ENCODE measurements at places on chromosomes 3 and 15. TPM values are rescaled to one million over a fixed set of nuclear protein-coding genes. Genes with fewer than 3 reads are reported as not detected.

- no peak for DNase-seq
- H3K36me3 ChIP-seq, result peaks cover 20% of the 10 kb centered on the region
- H3K4me3 ChIP-seq, result no peak overlapping the region
- no peaks in the 10 kb centered on the region for H3K27me3 ChIP-seq
- H3K27ac ChIP-seq, result no peak overlapping the region
Observed at GRCh38 chr3:142174559-142174958, 25.2 kb upstream of the TFDP2 start.

DNA sequence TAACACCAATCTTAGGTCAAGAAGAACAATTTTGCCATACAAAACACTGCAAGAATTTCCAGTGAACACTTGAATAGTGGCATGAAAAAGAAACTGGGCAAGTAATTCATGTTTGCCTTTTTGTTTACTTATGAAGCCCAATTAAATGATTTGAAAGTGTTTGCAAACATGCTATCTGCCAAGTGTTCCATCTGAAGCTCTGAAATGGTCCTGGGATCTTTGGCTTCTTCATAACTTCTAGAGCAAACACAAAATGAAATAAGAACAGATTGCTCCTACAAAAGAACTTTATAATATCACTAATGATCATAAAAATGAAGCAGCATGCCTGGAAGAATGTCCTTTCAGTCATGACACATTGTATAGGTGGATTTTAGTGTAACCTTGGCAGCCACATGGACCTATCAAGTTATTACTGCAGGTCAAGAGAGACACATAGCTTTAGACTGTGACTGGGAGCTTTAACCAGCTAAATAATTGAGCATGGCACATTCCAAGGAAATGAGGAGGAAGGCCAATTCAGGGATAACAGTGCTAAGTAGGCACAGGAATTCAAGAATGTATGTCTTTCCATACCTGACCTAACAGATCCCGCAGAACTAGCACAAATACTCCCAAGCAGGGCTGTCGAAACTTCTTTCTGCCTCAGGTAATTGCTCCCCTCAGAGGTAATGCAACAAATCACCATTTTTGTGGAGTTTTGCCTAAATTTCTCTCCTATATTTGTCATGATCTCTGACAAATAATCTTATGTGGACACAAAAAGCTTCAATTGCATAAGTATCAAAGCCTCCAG lies 144.6 kb downstream of the DUT start:
- no peaks in the 10 kb centered on the region for H3K27me3 ChIP-seq
- H3K27ac ChIP-seq, result no peak overlapping the region
- H3K36me3 ChIP-seq, result no peaks in the 10 kb centered on the region

DNA sequence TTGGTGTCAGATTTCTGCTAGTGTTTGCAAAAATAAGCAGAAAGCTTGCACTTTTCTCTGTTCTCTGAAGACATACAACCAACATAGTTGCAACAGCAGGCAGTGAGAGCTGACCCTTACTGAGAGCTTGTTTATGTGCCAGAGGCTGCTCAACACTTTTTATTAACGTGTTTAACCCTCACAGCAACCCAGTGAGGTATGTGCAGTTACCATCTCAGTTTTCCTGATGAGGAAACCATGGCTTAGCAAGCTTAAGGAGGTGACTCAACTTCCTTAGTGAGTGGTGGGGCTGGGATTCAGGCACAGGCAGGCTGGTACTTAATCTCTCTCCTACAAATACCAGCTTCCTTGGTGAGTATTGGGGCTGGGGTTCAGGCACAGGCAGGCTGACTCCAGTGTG lies 158.1 kb upstream of the CTDSPL start:
- peaks cover 12% of the 10 kb centered on the region for H3K27me3 ChIP-seq
- no peak overlapping the region for H3K27ac ChIP-seq
- no peaks in the 10 kb centered on the region for H3K36me3 ChIP-seq
- H3K4me1 ChIP-seq, result peaks cover 2% of the 10 kb centered on the region

- H3K36me3 ChIP-seq, result peaks cover 2% of the 10 kb centered on the region
- H3K4me3 ChIP-seq, result peak overlapping the region; percentile 27
- H3K27me3 ChIP-seq, result no peaks in the 10 kb centered on the region
- H3K27ac ChIP-seq, result peak overlapping the region; percentile 93
- no peak for DNase-seq
- H3K4me1 ChIP-seq, result peaks cover 27% of the 10 kb centered on the region
Observed at GRCh38 chr15:95075792-95076677, 844.7 kb downstream of the MCTP2 start.

DNA sequence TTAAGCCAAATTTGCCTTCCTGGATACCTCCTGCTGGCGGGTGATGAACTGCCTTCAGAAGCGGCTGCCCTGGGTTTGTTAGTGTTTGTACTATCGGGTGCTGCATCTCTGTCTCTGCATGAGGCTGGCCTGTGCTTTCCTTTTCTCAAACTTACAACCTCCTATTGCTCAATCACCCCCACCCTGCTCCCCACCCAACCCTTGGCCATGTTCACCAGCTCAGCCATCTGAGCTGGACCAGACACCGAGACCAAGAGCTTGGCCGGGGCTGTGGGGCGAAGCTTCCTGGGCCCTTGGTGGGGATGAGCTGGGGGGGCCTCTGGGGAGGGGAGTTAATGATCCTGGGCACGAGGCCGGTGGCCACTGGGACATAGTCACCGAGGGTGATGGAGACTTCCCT lies 16.8 kb upstream of the FBLN2 start:
- H3K27ac ChIP-seq, result no peak overlapping the region
- H3K36me3 ChIP-seq, result no peaks in the 10 kb centered on the region
- H3K4me3 ChIP-seq, result no peak overlapping the region
- no peak for DNase-seq

DNA sequence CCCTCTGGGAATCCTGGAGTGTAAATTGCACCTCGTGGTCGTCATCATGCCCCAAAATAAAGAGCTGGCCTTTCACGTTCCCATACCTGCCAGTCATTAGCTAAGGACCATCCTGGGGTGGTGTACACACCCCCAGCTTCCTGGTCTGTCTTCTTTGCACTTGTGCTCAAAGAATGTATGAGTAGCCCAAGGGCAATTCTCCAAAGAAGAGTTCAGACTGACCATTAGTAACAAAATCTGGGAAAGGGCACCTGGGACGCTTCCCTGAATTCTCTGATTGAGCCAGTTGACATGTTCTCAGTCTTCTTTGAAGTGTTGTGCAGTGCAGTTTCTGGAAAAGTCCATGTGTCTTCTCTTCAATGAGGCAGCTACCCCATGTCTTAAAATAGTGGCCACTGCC lies 34.8 kb downstream of the FAM3D start:
- H3K36me3 ChIP-seq, result no peaks in the 10 kb centered on the region
- no peak for DNase-seq
- H3K27me3 ChIP-seq, result peaks cover 20% of the 10 kb centered on the region
- H3K4me1 ChIP-seq, result no peaks in the 10 kb centered on the region
- no peak overlapping the region for H3K27ac ChIP-seq

DNA sequence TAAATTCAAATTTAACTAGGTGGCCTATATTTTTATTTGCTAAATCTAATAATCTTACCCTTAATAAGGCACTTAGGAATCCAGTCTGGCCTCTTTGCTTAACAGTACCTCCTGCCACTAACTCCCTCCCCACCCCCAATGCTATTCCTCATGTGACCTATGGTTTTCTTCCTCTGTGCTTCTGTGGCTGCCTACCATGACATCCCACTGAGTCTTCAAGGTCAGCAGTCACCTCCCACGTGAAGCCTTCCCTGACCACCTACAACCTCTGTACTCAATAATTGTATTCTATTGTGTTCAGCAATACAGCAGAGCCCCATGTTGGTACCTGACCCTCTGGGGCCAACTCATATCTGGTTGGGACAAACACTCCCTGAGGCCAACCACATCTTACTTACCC lies 9.7 kb downstream of the PARP16 start:
- peaks cover 10% of the 10 kb centered on the region for H3K4me1 ChIP-seq
- H3K27ac ChIP-seq, result no peak overlapping the region
- no peak for DNase-seq
- H3K4me3 ChIP-seq, result no peak overlapping the region

DNA sequence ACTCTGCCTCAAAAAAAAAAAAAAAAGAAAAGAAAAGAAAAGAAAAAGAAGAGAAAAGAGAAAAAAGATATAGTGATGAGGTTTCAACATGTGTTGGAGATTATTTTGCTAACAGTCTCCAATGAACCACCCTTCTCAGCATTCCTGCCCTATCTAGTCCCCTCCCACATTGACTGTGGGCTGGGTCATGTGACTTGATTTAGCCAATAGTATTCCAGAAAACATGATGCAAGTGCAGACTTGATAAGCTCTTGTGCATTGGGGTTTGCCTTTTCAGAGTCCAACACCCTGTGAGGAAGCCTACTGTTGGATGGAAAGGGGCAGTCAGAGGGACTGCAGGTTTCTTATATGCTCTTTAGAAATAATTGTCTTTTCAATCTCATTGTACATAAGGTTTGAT lies 37.8 kb upstream of the MED12L start:
- H3K4me3 ChIP-seq, result no peak overlapping the region
- H3K4me1 ChIP-seq, result no peaks in the 10 kb centered on the region
- no peak for DNase-seq
- no peaks in the 10 kb centered on the region for H3K27me3 ChIP-seq
- H3K27ac ChIP-seq, result no peak overlapping the region

DNA sequence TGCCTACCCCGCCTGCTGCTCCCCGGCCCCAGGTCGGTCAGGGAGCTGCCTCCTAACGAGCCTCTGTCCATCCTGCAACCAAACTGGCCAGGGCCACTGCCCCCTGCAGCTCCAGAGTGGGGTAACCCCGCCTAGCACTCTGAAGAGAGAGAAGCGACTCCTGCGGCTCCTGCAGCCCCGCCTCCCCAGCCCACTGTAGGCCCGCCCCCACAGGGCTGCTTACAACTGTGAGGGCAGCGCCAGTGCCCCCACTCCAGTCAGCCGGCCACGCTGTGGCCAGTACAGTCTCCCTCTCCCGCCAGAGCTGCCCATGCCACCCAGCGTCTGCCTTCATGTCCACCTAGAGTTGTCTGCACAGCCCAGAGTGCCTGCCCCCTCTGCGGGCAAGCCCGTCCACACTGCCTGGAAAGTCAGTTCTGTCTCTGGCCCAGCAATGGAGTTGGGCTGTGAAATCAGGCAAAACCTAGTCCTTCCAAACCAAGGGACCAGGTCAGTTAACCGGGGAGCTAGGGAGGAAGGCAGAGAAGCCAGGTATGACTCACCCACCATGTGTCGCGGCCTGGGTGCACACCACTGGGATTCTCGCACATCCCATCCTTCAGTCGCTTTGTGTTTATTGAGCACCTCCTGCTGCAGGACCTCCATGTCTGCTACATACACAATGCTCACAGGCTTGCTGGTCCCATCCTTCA lies 2.4 kb downstream of the UCN2 start:
- H3K4me3 ChIP-seq, result peak overlapping the region; percentile 19
- H3K27ac ChIP-seq, result no peak overlapping the region
- peaks cover 3% of the 10 kb centered on the region for H3K27me3 ChIP-seq
- peaks cover 11% of the 10 kb centered on the region for H3K4me1 ChIP-seq
- peak; percentile 56 for DNase-seq
- H3K36me3 ChIP-seq, result no peaks in the 10 kb centered on the region

GRCh38 chr3:157139938-157140534 lies 19.9 kb downstream of the CCNL1 start:
- H3K4me1 ChIP-seq, result peaks cover 20% of the 10 kb centered on the region
- H3K27me3 ChIP-seq, result no peaks in the 10 kb centered on the region
- DNase-seq, result no peak
- no peak overlapping the region for H3K27ac ChIP-seq
- no peak overlapping the region for H3K4me3 ChIP-seq

GRCh38 chr3:30408105-30408557 lies 198.3 kb upstream of the TGFBR2 start:
- H3K36me3 ChIP-seq, result no peaks in the 10 kb centered on the region
- no peak overlapping the region for H3K27ac ChIP-seq

WWTR1 gene
- total RNA-seq, result 15.0 TPM

PLCB2 gene
- 2.5 TPM for total RNA-seq

DNA sequence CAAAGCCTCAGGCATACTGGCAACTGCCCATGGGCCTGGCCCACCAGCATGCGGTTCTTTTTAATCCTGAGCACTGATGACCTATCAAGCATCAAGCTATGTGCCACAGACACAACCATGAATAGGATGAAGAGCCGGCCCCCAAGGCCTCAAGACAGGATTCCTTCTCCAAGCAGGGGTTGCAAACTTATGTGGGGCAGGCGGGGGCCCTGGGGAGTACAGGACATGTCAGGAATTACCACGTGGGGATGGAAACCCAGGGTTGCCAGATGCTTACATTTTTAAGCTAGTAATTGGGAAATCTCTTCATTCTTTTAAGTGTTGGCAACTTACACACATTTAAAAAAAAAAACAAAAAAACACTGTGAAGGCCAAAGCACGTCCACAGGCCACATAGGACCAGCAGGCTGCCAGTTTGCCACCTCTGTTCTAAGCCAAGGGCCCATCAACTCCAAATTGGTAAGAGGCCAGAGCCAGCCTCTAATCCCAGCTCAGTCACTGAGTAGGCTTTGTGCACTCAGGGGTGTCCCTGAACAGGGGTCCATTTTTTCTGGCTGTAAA lies 32.8 kb downstream of the BDH1 start:
- H3K27ac ChIP-seq, result peak overlapping the region; percentile 74
- H3K36me3 ChIP-seq, result peaks cover 9% of the 10 kb centered on the region
- no peaks in the 10 kb centered on the region for H3K27me3 ChIP-seq
- H3K4me1 ChIP-seq, result peaks cover 33% of the 10 kb centered on the region
- no peak for DNase-seq
- H3K4me3 ChIP-seq, result no peak overlapping the region

GRCh38 chr3:122563717-122564025 lies 429 bp downstream of the PARP9 start:
- H3K4me3 ChIP-seq, result peak overlapping the region; percentile 80
- no peaks in the 10 kb centered on the region for H3K27me3 ChIP-seq
- peaks cover 5% of the 10 kb centered on the region for H3K36me3 ChIP-seq
- peak overlapping the region; percentile 94 for H3K27ac ChIP-seq
- H3K4me1 ChIP-seq, result peaks cover 13% of the 10 kb centered on the region

CCDC13 gene
- 2.5 TPM for total RNA-seq

DNA sequence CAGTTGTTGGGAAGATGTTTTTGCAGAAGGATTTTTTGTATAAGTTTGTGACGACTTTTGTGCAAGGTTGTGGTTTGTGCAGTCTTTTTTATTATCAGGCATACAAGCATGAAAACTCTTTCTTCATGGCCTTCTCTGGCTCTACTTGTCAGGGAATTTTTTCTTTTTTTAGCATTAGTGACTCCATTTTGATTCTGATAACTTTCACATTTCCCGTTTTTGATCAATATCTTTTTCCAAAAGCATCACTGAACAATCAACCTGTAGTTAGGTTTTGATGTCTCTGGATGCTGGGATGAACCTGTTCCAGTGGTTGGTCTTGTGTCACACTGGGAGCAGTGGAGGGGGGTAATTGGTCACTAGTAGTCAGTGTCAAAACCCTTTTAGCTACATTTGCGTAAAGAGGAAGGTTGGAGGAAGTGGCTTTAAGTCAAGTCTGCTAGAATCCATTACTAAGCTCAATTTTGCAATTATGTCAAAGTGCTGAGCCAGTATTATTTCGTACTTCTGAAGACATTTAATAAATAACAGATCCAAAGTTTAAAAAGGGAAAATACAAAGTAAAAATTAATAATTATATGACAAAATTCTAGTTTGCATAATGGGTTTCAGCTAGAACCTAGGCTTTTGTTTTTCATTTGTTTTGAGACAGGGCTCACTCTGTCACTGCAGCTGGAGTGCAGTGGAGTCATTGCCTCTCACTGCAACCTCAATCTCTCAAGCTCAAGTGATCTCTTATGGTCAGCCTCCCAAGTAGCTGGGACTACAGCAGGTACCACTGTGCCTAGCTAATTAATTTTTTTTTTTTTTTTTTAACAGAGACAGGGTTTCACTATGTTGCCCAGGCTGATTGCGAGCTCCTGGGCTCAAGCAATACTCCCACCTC lies 18.8 kb upstream of the CFAP161 start:
- H3K27ac ChIP-seq, result no peak overlapping the region
- DNase-seq, result no peak
- H3K27me3 ChIP-seq, result peaks cover 46% of the 10 kb centered on the region

MUSTN1 gene
- not detected for total RNA-seq

All from progenitor cell of endocrine pancreas (in vitro differentiated cells).